ENCODE measurements at places on chromosomes 16 and 17.
A peak's percentile ranks its signal among the peaks of the same experiment; 100 is the strongest.

GRCh38 chr16:29806641-29807425 is 504 bp downstream of the MAZ start:
- DNase-seq = peak; percentile 70

DNA sequence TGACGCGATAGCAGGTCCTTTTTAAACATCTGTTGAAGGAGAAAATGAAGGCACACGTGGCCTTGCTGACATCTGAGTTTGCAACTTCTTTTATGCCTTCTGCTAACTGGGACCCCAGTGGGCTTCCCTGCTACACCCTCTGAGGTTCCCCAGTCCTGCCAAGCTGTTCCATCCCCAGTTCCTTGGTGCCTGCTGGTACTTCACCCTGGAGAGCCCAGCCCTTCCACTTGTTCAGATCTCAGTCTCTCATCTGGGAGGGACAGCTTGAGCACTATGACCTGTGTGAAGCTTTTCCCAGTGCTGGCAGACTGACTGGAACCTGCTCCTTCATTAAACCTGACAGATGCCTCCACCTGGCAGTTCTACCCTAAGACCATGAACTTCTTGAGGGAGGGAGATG is 95.5 kb downstream of the WWOX start:
- DNase-seq = no peak

GRCh38 chr17:72714357-72714966 is 378.0 kb downstream of the SLC39A11 start:
- no peak for DNase-seq

GRCh38 chr16:77668201-77668600 is 54.1 kb upstream of the NUDT7 start:
- no peak for DNase-seq

DNA sequence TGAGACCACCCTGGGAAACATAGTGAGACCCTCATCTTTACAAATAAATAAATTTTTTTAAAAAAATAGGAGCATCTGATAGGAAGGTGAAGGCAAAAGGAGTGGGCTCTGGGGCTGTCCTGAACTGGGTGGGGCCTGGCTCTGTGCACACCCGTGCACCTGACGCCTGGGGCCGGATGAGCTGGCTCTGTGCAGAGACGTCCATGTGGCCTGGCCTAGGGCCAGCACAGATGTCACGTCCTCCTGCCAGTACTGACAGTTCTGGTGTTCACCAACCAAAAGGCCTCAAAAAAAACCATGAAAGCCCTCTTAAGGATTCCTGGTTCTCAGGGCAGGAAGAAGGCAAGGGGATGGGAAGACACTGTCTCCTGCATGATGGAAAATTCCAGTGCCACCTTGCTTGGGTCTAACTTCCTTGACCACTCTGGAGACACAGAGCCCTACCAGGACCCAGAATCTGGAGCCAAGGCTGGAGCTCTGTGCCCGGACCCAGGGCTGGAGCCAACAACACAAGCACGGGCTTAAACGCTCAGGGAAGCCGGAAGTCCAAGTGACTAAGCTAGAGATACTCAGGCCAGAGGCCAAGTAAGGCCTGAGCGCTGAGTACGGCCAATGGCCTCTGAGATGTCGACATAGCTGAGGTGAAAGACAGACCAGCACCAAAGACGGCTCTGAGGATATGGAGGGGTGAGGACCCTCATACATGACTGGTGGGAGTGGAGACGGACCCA is 32.9 kb downstream of the COPRS start:
- peak; percentile 45 for DNase-seq

DNA sequence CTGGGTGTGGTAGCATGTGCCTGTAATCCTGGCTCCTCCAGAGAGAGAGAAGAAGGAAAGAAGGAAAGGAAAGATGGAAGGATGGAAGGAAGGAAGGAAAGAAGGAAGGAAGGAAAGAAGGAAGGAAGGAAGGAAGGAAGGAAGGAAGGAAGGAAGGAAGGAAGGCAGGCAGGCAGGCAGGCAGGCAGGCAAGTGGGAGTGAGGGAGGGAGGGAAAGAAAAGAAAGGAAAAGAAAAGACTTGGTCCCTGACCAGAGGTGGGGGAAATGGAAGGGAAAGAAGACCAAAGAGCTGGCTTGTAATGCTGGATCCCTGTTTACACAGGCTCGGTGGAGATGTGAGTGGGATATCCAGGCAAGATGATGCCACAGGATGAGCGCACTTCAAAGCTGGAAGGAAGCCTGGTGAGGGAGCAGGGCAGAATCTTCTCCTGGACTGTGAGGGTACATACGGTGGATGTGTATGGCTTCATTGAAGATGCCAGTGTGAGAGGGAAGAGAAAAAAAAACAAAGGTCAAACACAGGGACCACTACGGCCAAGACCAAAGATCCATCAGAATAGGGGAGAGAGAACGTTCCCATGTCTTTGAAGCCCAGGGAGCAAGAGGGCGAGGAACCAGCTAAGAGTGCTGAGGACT is 2.1 kb downstream of the CES1 start:
- no peak for DNase-seq

DNA sequence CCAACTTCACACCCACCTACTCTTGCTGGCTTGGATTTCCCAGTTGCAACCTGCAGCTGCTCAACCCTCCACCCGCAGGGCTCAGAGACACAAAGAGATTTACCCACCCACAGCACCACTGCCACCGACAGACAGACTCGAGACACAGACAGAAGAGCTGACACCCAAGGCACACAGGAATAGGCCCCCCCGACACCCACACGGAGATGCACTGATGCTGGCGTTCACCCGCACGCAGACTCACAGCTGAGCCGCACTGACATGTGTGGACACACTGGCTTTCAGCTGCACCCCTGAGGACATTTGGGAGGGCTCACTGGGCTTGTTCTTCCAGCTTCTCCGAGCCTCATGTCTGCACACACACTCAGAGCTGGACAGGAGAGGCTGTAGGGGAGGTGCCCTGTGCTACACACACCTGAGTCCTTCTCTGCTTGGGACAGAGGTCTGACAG is 8.2 kb downstream of the STX1B start:
- no peak for DNase-seq

GRCh38 chr16:85710732-85711131 is 22.0 kb upstream of the GINS2 start:
- DNase-seq = no peak

DNA sequence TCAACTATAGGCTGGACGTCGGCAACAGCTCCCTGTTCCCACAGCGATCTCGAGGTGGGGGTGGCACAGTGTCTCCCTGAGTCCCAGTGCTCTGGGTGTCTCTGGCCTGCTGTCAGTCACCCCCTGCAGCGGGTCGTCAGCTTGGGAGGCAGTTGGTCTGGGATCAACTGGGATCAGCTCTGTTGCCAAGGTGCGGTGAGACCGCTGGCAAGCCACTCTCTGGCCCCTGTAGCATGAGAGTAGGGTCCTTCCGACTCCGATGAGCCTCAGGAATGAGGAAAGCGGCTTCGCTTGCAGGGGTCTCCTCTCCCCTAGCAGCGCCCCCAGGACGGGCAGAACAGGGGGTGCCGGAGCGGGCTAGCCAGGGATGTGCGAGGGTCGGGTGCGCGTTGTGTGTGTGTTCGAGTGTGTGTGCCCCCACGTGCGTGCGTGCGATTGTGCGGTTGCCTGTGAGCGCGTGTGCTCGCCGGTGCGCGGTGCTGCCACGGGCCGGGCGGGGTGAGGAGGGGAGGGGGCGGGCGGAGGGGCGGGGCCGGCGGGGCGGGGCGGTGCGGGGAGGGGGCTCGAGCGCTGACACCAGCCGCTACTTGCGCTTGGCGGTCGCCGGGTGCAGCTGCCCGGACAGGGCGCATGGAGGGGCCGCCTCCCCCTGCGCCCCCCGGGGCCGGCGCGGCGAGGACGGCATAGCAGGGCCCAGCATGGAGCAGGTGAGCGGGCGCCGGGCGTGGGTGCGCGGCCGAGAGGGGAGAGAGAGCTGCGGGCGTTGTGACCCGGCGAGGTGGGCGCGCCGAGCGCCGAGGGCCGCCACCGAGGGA is 9.4 kb upstream of the ARHGAP23 start:
- peak; percentile 88 for DNase-seq

Data from SK-N-SH (cell line).